ENCODE measurements at places on chromosomes 4 and X. TPM values are rescaled to one million over a fixed set of nuclear protein-coding genes. Genes with fewer than 3 reads are reported as not detected.

- no peak for DNase-seq
Measured at GRCh38 chr4:155658681-155659064, 8.0 kb upstream of the GUCY1A1 start.

The RS1 gene
- total RNA-seq, result not detected

GRCh38 chr4:161728929-161729328 is 434.9 kb downstream of the FSTL5 start:
- no peak for DNase-seq

- DNase-seq, result peak; percentile 61
Measured at GRCh38 chrX:154436374-154436982, 476 bp upstream of the GDI1 start.
